ENCODE measurements at places on chromosomes 2 and 18.

DNA sequence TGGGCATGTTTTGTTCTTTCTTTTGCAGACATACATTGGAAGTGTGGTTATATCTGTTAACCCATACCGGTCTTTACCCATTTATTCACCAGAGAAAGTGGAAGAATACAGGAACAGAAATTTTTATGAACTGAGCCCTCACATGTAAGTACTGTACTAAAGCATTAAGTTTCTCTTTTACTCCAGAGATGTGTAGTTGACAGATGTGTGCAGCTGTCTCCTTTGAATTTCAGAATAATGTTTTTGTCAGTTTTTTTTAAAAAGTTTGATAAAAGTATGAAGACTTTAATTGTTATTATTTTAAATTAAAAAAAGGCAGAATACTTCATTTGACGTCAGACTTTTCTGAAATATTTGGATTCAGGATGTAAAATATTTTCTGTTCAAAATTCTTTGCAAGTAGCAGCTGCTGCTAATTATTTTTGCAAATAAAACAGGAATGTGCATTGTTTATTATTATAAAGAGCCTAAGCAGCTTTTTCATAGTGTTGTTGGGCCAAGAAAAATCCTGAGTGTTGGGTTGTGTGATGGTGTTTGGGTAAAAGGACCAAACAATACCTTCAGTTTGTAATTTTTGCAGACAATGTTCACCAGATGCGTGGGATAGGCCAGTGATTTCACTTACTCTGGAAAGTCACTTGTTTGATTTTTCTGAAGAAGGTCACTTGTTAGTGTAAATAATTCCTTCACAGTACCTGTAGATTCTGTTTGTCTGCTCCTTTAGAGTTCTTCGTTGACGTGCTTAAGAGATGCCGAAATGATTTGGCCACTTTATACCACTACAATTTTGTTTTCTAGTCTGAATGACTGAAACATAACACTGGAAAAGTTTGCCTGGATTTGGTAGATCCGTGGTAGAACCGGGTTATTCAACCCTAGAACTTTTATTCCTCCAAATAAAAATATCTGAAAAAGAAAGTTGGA, 51.1 kb downstream of the MYO1B start:
- no peak for DNase-seq

DNA sequence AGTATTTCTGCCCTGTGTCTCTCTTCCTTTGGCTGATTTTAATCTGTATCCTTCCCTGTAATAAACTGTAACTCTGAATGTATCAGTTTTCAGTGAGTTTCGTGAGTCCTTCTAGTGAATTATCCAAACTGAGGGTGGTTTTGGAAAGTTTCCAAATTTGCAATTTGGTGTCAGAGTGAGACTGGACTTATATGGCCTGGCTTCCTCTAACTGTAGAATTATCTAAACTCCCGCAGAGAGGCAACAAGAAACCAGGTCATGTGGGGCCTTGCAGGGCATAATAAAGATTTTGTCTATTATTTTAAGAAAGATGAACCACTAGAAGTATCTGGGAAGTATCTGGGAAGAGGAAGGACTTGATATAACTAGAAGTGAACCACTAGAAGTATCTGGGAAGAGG, 95.3 kb upstream of the RNF152 start:
- no peak for DNase-seq

- DNase-seq, result no peak
Observed at GRCh38 chr2:26642429-26642828, 1.3 kb upstream of the CIB4 start.

DNA sequence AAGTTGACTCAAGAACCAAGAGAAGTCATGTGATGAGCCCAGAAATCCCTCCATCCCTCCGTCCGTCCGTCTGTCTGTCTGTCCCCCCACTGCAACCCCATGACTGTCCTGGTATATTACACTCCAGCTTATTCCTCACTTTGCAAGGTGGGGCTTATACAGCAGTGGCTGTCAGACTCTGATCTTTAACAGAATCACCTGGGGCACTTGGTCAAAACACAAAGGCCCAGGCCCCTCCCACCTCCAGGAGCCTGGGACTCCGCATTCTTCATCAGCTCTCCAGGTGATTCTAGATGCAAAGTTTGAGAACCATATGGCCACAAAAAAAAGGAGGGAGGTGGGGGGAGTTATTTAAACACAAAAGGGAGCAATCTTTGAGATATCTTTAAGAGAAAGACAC, 61.4 kb downstream of the MYO5B start:
- no peak for DNase-seq

GRCh38 chr2:241976296-241976695, 106.8 kb downstream of the RTP5 start:
- no peak for DNase-seq

- no peak for DNase-seq
Observed at GRCh38 chr2:138630164-138630563, 128.6 kb downstream of the SPOPL start.

GRCh38 chr2:232488721-232489300, 1.2 kb upstream of the ECEL1 start:
- no peak for DNase-seq

DNA sequence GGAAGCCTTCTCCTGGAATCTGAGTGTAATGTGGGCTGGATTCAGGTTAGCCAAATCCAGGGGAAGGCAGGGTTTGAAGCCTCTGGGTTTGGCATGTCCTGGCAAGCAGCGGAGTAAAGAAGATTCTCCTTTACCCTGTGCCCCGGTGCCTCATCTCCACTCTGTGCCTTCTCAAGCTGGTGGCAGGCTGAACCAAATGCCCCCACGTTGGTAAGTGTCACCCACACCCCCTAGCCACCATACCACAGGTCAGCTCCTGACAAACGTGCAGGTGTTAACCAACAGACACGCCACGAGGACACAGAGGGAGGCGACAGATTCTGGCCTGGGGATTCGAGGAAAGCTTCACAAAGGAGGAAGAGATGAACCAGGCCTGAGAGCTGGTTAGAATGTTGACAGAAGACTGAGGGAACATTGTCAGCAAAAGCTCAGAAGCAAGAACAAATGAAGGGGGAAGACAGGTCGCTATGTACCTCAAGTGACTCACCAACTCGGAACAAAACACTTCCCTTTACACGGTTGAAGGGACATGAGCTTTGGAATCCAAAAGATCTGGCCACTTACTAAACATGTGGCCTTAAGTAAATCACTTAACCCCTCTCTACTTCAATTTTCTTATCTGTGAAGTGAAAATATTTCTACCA, 85.2 kb upstream of the LCLAT1 start:
- no peak for DNase-seq

DNA sequence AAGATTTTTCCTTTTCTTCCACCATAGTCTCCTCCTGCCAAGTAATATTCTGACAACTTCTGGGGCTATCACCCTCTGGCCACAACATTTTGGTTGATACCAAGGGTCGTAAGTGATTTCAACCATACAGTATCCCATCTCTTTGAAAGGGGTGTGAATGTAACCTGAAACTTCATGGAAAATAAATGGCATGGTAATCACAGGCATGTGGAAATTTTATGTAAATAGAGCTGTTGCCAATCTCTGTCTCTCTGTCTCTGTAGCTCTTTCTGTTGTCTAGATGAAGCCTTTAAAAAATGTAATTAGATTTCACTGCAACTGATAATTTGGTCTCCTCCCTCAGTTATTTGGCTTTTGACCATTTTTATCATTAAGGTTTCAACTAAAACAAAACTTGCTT, 125.6 kb upstream of the RPRM start:
- DNase-seq, result no peak

DNA sequence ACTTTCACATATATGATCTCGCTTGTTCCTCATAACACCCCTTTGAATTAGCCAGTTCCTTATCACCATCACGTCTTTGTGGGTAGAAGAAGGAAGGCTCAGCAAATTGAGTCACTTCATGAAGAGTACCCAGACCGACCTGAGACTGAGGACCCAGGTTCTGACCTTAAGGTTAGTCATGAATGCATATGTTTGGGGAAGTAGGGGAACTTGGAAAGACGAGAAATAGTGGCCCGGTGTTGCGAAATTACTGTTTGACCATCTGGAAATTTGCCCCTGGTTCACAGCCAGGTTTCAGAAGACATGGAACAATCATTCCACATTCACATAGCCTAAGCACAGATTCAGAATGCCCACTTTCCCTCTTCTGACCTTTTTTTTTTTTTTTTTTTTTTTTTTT, 59.8 kb downstream of the MEIS1 start:
- no peak for DNase-seq

GRCh38 chr2:3242747-3243369, 134.8 kb downstream of the EIPR1 start:
- DNase-seq, result no peak

- DNase-seq, result no peak
Observed at GRCh38 chr18:47184419-47185050, 8.4 kb upstream of the IER3IP1 start.

DNA sequence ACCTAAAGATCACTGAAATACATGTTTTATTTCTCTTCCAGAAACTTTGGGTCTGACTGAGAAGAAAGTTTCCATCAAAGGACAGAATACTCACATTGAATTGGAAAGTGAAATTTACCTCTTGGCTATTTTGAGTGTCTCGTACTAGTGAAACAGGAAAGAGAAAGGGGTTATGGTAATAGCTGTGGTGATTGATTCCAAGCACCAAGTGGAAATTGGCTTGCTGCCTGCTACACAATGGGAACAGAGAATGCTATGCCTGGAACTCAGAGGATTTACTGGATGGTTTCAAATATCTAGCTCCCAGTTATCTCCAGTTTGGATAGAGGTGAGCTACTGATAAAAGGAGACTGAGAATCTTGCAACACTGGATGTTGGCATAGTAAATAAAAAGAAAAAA, 492.8 kb upstream of the FSIP2 start:
- no peak for DNase-seq

- DNase-seq, result no peak
Observed at GRCh38 chr18:76518860-76519538, 24.0 kb upstream of the ZNF516 start.

DNA sequence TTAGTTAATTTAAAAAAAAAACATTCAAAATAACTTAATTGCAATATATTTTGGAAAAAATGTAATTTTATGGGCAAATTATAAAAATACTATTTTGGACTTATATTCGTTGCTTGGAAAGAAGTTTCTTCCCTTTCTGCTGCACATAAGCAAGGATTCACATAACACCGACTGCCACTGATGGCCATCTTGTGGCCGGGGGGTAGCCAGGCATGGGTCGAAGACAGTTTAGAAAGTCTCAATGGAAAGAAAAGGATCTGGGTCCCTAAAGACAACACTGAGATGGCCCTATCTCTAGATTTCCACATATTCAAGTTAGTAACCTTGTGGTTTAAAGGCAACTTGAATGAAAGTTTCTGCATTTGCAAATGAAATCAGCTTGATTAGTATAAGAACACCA, 318.6 kb downstream of the AKAIN1 start:
- DNase-seq, result no peak

DNA sequence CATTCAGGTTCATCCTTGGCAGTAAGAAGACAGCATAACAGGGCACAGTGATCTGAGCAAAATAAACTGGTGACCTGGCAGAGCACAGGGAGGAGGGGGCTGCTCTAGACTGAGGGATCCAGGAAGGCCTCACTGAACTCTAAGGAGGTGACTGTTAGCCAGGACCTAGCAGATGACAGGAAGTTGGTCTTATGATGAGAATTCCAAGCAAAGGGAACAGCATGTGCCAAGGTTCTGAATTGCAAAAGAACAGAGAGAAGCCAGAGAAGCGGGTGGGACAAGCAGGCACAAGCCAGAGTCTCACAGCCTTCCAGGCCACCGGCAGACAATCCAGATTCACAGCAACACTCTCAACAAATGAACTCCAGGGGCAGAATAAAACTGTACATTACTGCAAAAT, 152.7 kb upstream of the PTPRM start:
- no peak for DNase-seq

DNA sequence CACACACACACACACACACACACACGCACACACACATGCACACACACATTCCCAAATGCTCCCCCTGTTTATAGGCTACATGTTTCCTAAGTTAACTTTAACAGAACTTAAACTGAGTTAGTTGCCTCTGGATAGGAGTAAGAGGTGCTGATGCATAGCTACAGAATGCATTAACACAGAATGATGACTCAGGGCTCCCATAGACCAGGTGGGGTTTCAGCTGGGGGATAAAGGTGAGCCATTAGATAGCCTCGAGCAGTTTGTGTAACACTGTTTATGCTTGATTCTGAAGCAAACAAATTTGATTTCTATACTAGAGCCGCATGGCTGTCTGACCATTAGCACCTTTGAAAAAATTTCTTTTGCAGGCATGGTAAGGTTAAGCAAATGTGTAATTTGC, 741.0 kb downstream of the PLCL1 start:
- DNase-seq, result no peak

- DNase-seq, result no peak
Observed at GRCh38 chr2:234306426-234307173, 190.3 kb downstream of the ARL4C start.

GRCh38 chr2:11498543-11499034, 32.6 kb upstream of the E2F6 start:
- DNase-seq, result no peak

GRCh38 chr2:97726261-97727064, 13.1 kb downstream of the ZAP70 start:
- DNase-seq, result no peak

GRCh38 chr2:43407935-43408334, 181.5 kb upstream of the ZFP36L2 start:
- no peak for DNase-seq

GRCh38 chr2:201882353-201883090, 76.2 kb downstream of the CDK15 start:
- no peak for DNase-seq

GRCh38 chr2:8840475-8841091, 3.2 kb upstream of the KIDINS220 start:
- no peak for DNase-seq

DNA sequence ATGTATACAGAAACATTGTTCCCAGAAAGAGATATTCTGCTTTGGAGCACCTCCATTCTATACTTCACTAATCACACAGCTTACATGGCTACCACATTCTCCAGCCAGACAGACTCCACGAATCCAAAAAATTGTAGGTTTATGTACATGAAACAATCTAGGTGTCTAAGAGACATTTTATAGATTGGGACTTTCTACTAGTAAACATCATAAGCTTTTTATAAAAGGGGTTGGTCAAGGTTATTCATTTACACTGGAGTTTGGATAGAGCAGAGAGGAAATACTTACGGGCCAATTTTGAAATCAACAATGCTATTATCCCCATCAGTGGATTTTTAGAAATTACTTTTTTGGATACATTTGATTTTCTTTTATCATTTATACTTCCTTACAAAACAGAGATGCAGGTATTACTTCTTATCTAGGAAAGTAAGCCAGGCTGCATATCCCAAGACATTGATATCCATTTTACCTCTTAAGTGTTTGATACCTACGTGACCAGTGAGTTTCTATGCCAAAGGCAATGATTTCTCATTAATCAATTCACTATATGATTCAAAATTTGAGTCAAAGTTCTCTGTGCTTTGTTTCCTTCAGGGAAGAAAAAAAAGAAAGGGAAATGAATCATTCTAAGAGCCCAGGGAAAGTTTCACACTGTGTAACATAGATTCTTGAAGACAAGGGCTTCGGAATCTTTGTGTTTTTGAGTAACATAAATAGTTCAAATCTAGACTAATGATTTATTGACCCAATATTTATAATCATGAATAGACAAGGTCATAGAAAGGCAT, 140.5 kb downstream of the PTH2R start:
- no peak for DNase-seq

GRCh38 chr18:68764016-68764415, 33.9 kb upstream of the CCDC102B start:
- DNase-seq, result no peak
